ENCODE measurements at places on chromosomes 16 and 17. TPM values are rescaled to one million over a fixed set of nuclear protein-coding genes. Genes with fewer than 3 reads are reported as not detected.

GRCh38 chr16:72220875-72221629 is 49.1 kb upstream of the PMFBP1 start:
- no peak overlapping the region for H3K4me3 ChIP-seq
- no peaks in the 10 kb centered on the region for H3K27me3 ChIP-seq

GRCh38 chr17:2954898-2955445 is 108.4 kb downstream of the OR1D5 start:
- DNase-seq, result no peak
- H3K36me3 ChIP-seq, result no peaks in the 10 kb centered on the region
- H3K4me1 ChIP-seq, result peaks cover 9% of the 10 kb centered on the region
- H3K27me3 ChIP-seq, result no peaks in the 10 kb centered on the region
- H3K4me3 ChIP-seq, result no peak overlapping the region

DNA sequence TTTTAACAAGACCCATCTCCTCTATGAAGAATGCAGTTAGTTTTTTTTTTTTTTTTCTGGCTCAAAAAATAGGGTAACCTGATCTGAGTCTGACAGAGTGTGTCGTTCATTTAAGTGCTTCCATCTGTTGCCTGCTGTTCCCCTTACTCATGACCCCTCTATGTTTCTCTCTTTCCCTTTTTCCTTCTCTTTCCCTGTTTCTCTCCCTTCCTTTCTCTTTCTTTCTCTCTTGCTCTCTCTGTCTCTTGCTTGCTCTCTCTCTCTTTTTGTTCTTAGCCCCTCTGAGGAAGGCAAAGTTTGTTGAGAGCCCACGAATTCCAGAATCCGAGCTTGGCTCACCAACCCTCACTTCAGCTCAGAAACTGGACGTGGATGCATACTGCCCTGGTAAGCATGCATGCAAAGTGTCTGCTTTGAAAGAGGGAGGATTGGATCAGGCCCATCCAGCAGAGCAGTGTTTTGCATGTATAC is 185.0 kb downstream of the TANC2 start:
- no peak for DNase-seq
- no peak overlapping the region for H3K4me3 ChIP-seq
- H3K27me3 ChIP-seq, result no peaks in the 10 kb centered on the region
- H3K4me1 ChIP-seq, result no peaks in the 10 kb centered on the region
- no peak overlapping the region for H3K27ac ChIP-seq
- no peaks in the 10 kb centered on the region for H3K36me3 ChIP-seq

DNA sequence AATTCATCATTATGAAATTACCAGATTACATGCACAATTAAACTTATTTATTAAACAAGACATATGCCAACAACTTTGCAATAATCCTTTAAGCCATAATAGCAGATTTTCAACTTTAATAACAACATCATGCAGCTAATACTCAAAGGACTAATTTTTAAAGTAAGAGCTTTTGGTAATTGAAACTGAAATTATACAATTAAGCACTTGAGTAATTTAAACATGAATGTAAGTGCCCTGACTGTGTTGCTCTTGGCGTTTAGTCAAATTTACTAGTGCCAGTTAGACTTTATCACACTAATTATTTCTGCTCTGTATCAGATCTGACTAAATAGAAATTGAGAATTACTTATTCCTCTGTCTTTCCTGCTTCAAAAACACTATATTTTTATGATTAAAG is 46.8 kb upstream of the PSMD7 start:
- no peak overlapping the region for H3K4me3 ChIP-seq
- H3K36me3 ChIP-seq, result no peaks in the 10 kb centered on the region
- no peak overlapping the region for H3K27ac ChIP-seq
- no peaks in the 10 kb centered on the region for H3K27me3 ChIP-seq
- no peaks in the 10 kb centered on the region for H3K4me1 ChIP-seq

DNA sequence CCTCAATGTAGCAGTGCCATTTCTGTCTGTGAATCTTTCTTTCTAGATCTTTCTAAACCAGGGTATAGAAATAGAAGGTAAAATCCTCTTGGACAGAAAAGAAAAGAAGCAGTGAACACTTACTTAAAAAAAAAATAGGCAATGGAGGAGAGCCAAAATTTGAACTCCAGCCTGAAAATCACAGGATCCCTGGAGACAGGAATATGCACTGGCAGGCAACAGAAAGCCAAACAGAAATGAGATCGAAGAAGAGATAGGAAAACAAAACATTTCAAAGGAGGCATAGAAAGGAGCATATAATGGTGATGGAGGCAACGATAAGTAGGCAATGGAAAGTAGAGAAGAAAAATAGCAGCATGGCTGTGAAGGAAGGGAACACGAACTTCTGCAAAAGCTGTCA is 253.7 kb upstream of the HSBP1 start:
- H3K27ac ChIP-seq, result no peak overlapping the region
- no peaks in the 10 kb centered on the region for H3K4me1 ChIP-seq
- no peak for DNase-seq
- H3K36me3 ChIP-seq, result no peaks in the 10 kb centered on the region
- no peak overlapping the region for H3K4me3 ChIP-seq
- no peaks in the 10 kb centered on the region for H3K27me3 ChIP-seq

DNA sequence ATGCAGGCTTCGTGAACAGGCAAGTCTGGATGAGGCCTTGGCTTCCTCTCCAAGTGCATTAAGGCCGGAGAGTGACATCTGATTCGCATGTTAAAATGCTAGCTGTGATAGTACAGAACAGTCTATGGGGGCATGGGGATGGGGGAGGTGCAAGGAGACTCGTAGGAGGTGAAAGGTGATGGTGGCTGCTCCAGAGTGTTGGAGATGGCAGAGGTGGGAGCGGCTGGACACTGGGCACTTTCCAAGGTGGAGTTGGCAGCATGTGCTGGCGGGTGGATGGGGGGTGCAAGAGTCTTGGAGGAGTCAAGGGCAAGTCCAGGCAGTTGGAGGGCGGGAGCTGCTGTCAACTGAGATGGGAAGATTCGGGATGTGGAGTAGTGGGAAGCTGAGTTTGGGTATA is 350.9 kb upstream of the TNRC6C start:
- no peak overlapping the region for H3K27ac ChIP-seq
- no peaks in the 10 kb centered on the region for H3K4me1 ChIP-seq
- no peak for DNase-seq
- H3K36me3 ChIP-seq, result no peaks in the 10 kb centered on the region

- DNase-seq, result no peak
- H3K27me3 ChIP-seq, result no peaks in the 10 kb centered on the region
- H3K36me3 ChIP-seq, result no peaks in the 10 kb centered on the region
- H3K4me3 ChIP-seq, result no peak overlapping the region
- H3K4me1 ChIP-seq, result peaks cover 18% of the 10 kb centered on the region
Observed at GRCh38 chr17:45372325-45372869, 55.6 kb upstream of the MAP3K14 start.

DNA sequence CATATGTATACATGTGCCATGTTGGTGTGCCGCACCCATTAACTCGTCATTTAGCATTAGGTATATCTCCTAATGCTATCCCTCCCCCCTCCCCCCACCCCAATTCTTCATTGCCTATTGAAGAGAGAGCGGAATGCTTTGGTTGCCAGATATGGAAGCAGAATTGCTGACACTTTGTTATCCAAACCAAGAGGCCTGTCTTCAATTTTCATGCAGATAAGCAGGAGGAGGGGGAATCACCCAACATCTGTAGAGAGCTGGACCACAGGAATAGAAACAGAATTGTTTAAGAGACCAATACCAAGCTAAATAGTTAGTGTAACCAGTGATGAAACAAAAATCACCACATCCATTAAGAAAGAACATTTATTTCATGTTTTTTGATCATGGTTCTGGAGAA is 7.1 kb downstream of the ASPA start:
- H3K27me3 ChIP-seq, result no peaks in the 10 kb centered on the region
- no peak for DNase-seq
- no peak overlapping the region for H3K27ac ChIP-seq
- no peak overlapping the region for H3K4me3 ChIP-seq

DNA sequence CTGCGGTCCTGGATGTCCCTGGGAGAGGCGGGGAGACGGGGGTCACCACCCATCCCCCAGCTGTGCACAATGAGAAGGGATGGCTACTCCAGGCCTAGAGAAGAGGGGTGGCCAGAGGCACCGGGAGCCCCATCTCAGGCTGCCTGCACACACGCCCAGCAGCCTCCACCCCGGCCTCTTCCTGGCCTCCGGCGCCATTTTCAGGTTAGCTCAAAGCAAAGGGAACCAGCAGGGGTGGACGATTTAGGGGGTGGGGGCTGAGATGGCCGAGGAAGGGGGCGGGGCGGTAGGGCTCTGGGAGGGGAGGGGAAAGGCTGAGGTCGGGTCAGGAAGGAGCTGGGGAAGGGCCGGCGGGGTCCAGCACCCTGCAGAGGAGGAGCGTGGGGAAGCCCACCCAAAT is 42.8 kb downstream of the SRCIN1 start:
- H3K4me3 ChIP-seq, result no peak overlapping the region
- no peak for DNase-seq
- no peaks in the 10 kb centered on the region for H3K27me3 ChIP-seq
- H3K36me3 ChIP-seq, result no peaks in the 10 kb centered on the region

GRCh38 chr16:88353691-88354090 is 29.1 kb upstream of the ZNF469 start:
- H3K27ac ChIP-seq, result no peak overlapping the region
- DNase-seq, result no peak
- H3K36me3 ChIP-seq, result no peaks in the 10 kb centered on the region
- H3K4me3 ChIP-seq, result no peak overlapping the region
- no peaks in the 10 kb centered on the region for H3K27me3 ChIP-seq
- H3K4me1 ChIP-seq, result no peaks in the 10 kb centered on the region

- no peak overlapping the region for H3K4me3 ChIP-seq
- peaks cover 11% of the 10 kb centered on the region for H3K4me1 ChIP-seq
- H3K36me3 ChIP-seq, result no peaks in the 10 kb centered on the region
- no peaks in the 10 kb centered on the region for H3K27me3 ChIP-seq
Observed at GRCh38 chr17:36689089-36689667, 87.8 kb downstream of the MRM1 start.

DNA sequence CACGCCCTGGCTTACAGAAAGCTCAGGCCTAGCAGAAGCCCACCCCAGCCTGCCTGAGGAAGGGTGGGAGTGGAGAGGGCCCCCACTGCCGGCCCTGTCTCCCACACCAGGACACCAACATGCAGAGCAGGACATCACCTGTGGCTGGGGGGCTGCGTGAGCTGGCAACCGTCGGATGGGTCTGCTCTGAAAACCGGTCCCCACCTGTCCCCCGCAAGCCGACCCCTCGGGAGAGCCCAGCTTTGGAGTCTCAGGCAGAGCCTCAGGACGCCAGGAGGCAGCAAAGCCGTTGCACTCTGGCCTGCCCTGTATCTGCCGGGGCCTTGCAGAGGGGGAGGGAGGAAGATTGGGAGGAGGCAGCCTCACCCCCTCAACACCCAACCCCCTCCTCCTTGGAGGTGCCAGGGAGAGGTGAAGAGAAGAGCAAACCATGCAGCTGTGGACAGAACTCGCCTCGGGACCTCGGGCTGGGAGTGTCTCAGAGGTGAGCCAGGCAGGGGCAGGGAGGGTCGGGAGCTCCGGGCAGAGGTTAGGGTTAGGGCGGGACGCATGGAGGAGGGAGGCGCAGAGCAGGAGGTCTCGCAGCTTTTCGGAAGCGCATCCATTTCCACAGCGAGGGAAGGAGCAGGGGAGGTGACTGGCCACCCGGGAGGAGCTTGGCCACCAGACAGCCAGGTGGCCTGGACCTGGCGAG is 30.4 kb upstream of the ZC3H18 start:
- H3K27ac ChIP-seq, result no peak overlapping the region
- no peak overlapping the region for H3K4me3 ChIP-seq
- H3K27me3 ChIP-seq, result no peaks in the 10 kb centered on the region
- no peak for DNase-seq

DNA sequence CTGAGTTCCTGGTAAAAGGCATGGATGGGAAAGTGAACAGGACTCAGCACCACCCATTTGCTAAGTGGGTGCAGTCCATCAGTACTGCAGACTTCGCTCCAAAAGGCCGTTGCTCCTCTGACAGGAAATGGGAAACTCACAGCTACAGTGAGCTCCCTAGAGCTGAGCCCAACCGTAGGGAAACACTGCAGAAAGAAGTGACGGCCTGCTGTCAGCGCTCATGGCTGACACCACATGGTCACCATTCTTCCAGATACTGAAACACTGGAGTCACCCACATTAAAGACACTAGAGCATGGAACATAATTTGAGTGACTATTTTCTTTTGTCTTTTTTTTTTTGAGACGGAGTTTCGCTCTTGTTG is 31.9 kb downstream of the UBE2O start:
- no peak overlapping the region for H3K4me3 ChIP-seq
- peaks cover 30% of the 10 kb centered on the region for H3K4me1 ChIP-seq
- H3K27ac ChIP-seq, result no peak overlapping the region

GRCh38 chr16:50151322-50151721 is 1.8 kb upstream of the TENT4B start:
- no peak overlapping the region for H3K4me3 ChIP-seq
- H3K36me3 ChIP-seq, result no peaks in the 10 kb centered on the region
- no peak for DNase-seq
- H3K27ac ChIP-seq, result no peak overlapping the region
- H3K4me1 ChIP-seq, result peaks cover 45% of the 10 kb centered on the region

DNA sequence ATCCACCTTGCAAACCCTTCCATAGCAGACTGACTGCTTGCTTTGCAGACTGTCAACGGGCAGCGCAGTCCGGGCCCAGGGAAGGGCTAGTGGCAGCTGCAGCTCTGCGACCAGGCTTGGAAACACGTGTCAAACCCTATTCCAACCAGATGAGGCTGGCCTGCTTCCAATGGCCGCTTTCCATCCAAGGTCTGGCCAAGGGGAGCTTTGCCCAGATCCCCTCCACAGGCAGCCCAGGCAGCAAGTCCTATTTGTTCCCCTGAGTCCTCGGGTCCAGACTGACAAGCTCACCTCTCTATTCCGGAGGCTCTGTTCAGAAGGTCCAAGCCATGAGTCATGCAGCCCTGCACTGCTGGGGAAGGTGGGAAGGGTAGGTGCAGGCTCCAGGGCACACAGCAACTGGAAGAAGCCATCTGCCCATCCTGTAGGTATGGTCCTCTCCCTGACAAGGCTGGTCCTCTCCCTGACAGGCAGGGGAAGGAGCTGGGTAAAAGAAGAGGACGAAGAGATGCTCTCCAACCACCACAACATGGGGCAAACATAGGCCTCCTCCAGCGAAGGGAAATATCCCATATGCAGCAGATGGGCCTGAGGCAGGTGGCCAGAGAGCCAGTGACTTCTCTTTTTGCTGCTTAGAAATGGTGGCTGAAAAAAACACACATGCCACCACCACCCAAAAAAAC is 22.6 kb upstream of the AXIN2 start:
- H3K36me3 ChIP-seq, result no peaks in the 10 kb centered on the region
- peaks cover 29% of the 10 kb centered on the region for H3K4me1 ChIP-seq
- no peak overlapping the region for H3K27ac ChIP-seq
- peak; percentile 48 for DNase-seq
- no peaks in the 10 kb centered on the region for H3K27me3 ChIP-seq
- H3K4me3 ChIP-seq, result no peak overlapping the region

Gene RCVRN
- not detected for total RNA-seq

Gene PROCA1
- total RNA-seq, result not detected

Gene CACNG1
- not detected for total RNA-seq

All from body of pancreas (tissue), 4 donors.